Activated CD4-positive, alpha-beta T cell treated with anti-CD3 and anti-CD28 coated beads, Interleukin-2, amount 50 U/mL, for 4 hours (primary cell): ENCODE measurements at places on chromosomes 16 and 17.

DNA sequence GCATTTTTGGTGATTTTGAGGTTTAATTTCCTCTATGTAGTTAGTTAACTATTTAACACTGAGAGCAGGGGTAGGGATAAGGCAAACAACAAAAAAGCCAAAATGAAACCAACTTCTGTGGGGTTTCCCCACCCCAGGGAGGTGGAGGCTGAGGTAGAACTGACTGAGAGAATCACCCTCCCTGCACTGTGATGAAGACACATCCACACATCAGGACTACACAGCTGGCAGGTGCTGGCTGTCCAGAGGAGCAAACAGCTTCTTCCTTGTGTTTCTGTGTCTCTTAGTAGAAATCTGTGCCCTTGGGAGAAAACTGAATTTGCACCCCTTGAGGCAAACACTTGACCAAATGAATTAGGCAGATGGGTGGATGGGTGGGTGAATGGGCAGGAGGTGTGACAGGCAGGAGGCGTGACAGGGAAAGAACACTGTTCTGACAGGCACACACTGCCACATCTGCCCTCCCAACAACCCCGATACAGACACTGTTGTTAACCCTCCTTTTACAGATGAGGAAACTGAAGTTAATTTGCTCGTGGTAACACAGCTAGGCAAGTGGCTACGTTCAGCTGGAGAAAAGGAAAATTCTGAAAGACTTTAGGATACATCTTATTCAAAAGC is 62.9 kb upstream of the AMZ2 start:
- DNase-seq = peak; percentile 57

DNA sequence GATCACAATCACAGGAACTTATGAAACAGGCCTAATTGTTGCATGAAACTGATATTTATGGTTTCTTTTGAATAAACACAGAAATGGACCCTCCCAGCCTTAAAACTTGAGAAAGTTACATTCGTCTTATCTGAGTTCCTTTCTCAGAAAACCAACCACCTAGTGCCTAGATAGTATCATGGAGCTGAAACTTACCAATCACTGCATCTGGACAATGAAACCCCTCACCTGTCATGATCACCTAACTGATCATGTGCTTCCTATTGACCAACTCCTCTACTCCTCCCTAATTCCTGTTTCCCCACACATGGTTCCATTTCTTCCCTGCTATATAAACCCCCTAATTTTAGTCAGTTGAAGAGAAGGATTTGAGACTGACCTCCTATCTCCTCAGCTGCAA is 216.1 kb downstream of the SLC39A11 start:
- DNase-seq = no peak

- no peak for DNase-seq
These were observed 2.7 kb downstream of the HOXB2 start for GRCh38 chr17:48542114-48542656.

DNA sequence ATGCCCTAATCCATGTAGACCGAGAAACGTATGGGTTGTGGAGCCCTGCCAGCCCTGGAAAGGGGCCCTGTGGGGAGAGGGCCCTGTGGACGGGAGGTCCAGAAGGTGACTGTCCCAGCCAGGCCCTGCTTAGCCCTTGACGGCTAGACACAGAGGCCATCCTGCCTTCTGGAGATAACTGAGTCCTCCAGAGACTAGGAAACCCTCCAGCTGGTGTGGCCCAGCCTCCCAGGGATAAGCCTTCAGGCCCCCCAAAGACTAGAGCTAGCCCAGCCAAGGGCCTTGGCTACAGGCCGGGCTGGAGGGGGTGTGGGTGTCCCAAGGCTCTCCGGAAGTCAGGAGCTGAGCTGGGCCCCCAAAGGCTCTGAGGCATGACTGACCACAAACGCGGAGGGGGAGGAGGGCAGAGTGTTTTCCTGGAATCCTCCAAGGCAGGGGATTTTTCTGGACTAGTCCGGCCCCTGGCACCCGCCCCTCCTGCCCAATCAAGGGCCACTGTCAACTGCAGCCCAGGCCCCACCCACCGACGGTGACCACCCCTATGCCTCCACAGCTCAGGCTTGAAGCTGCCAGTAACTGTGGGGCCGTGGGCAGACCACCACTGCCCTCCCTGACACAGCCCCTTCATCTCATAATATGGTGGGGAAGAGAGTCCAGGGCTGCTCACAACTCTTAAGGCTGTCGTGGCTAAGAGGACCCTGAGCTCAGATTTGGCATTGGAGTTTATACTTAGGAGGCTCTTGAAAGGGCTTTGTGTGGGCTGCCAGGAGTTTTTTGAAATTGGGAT is 885 bp upstream of the VASN start:
- DNase-seq = no peak

GRCh38 chr16:54616610-54617009 is 314.1 kb upstream of the IRX5 start:
- DNase-seq = no peak
